ENCODE measurements at places on chromosomes 3 and 15.

DNA sequence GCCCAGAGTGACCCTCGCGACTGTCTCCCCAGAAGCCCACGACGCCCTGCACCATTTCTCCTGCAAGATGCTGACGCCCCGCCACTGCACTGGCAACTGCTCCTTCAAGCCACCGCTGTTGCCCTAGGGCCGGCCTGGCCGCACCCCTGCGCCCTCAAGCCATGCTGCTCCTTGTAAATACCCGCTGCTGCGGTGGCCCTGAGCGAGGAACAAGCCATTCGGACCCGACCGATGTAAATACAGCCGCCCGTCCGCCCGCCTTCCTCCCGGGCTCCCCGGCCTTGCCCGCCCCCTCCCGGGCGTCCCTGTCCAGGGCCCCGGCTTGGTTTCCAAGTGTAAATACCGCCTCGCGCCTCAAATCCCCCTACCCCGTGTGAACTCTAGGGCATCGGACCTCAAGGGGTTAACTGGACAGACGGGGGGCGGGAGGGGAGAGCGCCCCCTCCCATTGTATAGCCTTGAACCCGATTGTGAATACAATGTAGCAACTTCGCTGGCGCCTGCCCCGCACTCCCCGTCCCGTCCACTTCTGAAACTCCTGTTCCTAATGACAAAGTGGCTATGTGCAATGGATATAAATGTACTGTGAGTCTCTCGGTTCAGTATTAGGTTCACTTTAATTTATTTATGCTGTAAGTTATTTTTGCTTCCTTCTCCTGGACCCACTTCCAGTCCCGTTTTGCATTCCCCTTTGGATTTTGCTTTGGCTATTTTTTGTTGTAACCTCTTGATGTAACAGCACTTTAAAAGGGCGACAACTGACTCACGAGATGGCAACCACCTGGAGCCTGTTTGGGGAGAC is 5.9 kb downstream of the RNU6-1 start:
- DNase-seq: peak; percentile 71

GRCh38 chr15:88776646-88777045 is 26.6 kb upstream of the ACAN start:
- DNase-seq: no peak

DNA sequence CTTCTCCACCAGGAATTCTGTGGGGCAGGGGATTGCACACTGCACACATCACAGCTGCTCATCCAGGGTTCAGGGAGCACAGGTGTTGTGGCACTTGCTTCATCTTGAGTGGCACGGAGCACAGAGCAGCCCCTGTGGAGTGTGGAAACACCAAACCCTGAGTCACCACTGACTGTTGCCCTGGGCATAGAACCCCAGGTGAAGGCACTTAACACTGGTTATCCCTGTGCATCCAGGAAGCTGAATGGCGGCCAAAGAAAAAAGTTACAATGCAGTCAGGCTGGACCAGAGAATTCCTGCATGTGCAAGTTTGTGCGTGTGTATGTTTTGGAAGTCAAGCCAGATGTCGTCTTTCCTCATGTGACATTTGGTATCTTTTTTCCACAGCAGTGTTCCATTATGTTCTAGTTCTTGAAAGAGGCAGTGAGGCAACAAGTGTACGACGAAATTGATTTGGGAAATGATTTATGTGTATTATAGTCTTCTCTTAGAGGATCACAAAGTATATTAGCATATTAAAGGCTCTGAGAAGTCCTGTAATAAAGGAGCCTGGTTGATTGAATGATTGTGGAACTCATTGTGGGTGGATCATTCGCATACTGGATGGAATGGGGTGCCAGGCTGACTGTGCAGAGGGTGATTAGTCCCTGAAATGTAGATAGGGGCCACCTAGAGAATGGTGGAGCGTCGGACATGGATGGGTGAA is 292.3 kb downstream of the TLE3 start:
- no peak for DNase-seq

DNA sequence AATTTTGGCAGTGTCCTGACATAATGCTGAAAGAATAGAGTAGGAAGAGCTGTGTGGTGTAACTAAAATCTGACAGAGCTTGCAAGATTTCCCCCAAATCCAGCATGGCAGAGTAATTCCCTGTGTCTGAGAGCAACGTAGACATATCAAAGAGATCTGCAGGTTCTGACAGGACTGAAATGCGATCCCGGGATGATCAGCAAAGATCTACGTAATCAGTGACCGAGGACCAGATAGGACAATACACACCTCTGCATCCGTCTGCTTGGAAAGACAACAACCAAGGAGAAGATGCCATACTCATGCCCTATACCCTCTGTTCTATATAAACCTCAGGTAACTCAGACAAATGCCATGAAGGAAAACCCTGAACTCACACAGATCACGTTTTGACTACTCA is 26.6 kb upstream of the SYNPR start:
- DNase-seq: no peak

- DNase-seq: no peak
These were observed 66.1 kb upstream of the LIMD1 start for GRCh38 chr3:45528429-45528828.

- no peak for DNase-seq
These were observed 243.9 kb downstream of the ZBTB20 start for GRCh38 chr3:114903213-114903612.

DNA sequence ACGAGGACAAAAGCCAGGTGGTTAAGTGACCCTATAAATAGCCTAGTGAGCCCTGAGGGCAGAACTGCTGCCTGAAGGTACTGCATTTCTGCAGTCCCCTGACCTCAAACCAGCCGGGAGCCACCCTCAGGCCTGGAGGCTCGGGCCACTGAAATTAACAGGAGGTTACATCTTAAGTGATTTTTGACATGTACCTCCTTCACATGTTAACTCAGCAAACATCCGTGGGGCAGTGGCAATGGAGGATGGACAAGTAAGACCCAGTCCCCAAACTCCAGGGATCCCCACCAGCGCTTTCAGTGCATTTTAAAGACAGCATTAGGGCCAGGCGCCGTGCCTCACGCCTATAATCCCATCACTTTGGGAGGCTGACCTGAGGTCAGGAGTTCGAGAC is 26.2 kb downstream of the PSTPIP1 start:
- DNase-seq: no peak

GRCh38 chr3:182651461-182651860 is 141.8 kb upstream of the ATP11B start:
- no peak for DNase-seq

- DNase-seq: no peak
These were observed 36.7 kb downstream of the SLC28A1 start for GRCh38 chr15:84921121-84921520.

DNA sequence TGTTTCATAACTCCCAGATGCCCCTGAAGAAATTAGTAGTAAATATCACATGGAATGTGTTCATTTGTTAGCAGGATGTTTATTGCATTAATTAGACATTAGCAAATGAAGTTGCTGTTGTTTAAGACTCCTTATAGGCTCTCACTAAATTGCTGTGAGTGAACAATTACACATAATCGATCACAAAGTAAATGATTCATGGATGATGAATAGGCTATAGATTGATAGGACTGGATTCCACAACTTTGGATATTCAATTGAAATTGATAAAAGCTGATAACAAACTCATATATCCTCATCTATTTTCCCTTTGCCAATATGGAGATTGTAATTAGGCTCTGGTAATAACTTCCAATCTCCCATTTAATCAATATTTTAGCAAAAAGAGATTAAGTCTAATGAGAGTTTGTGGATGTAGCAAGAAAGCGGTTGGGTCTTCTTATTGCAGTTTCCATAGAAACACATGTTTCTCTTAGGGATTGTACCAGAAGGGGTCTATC is 555.5 kb downstream of the ROBO2 start:
- no peak for DNase-seq

DNA sequence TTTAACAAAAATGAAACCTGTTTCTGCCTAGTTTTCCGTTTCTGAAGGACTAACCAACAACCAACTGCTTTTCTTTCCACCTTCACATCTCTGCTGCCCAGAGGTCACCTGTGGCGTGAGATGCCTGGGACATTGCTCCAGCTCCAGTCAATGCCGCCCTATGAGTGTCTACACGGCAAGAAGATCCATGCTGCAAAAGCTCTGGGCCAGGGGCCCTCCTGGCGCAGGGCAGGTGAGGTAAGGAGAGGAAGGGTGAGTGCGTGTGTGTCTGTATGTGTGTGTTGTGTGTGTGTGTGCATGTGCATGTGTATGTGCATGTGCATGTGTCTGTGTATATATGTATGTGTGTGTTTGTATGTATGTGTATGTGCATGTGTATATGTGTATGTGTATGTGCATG is 131.4 kb downstream of the NSMCE3 start:
- no peak for DNase-seq

GRCh38 chr3:30085486-30085885 is 520.9 kb upstream of the TGFBR2 start:
- DNase-seq: no peak

- no peak for DNase-seq
These were observed 95.0 kb downstream of the FNDC3B start for GRCh38 chr3:172134352-172134751.

GRCh38 chr3:19103510-19103909 is 44.8 kb upstream of the KCNH8 start:
- DNase-seq: no peak

DNA sequence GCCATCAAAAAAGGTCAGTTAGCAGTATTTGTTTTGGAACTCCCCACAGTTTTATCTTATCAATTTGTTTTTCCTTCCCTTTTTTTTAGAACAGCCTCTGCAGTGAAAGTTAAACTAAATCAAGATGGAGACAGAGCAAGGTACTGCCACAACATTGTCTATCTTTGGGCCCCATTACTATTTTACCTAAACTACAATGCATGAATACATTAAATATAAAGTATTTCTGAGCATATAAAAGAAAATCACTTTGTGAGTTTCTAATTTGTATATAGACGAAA is 139.5 kb downstream of the MEIS2 start:
- no peak for DNase-seq

DNA sequence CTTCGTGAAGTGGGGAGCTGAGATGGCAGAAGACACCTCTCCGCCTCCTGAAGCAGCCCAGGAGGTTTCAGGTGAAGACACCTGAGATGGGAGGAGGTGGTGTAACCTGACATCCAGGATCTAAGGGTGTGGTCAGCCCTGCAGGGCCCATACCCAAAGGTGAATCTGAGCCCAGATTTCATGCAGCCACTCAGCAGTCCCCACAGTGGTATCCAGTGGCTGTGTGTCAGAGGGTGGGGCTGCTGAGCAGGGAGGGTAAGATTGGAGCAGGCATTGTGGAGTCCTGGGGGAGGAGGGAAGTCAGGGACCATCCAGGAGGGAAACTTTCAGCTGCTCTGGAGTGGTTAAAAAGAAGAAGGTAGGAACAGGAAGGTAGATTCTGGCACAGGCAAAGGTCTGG is 46.0 kb upstream of the SMAD6 start:
- DNase-seq: no peak

GRCh38 chr15:85826756-85827515 is 32.2 kb upstream of the KLHL25 start:
- DNase-seq: no peak

GRCh38 chr3:12591456-12591855 is 34.6 kb downstream of the MKRN2 start:
- DNase-seq: no peak

- DNase-seq: peak; percentile 15
These were observed 21.0 kb downstream of the C2CD4A start for GRCh38 chr15:62087671-62088352.

DNA sequence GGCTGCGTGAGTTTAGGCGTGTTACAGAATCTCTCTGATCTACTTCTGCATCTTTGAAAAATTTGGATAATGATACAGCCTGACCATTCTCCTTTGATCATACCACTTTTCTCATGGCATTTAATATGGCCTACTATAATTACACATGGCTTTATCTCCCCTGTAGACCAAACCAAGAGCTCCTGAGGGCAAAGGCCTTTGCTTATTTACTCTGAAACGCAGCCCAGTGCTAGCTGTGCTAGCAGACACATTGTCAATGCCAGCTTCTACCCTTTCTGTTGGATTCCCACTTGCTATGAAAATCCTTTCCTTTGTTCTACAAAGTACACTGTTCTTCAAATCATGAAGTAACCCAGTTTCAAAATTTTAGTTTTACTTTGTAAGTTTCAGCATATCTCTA is 16.5 kb upstream of the VGLL4 start:
- DNase-seq: no peak

DNA sequence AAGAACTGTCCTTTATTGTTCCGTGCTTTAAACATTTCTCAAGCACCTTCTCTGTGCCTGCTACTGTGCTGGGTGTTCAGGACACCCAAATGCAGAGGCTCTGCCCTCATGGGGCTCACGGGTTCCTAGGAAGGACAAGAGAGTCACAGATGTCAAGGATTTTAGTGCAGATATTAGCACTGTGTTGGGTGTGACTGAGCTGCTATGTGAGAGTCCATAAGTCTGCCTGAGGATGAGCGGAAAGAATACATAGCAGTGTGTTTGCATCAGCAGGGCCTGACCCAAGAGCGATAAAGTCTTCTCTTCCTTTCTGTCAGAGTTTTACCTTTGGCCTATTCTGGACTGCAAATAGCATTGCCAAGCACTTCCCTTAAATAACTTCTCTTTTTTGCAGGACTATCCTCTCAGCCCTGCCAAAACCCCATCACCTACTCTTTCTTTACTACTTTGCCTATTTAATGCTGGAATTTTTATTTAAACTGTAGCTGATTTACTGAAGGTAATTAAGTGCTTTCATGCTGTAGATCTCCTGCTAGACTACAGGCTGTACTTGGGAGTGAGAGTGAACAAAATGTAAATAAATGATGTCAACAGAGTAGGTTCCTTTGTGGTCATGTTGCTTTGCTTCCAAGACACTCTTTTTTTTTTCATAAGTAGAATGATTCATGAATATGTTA is 459.4 kb upstream of the TPRG1 start:
- no peak for DNase-seq

- DNase-seq: no peak
These were observed 1.3 kb downstream of the FAIM start for GRCh38 chr3:138609898-138610266.

GRCh38 chr15:99958426-99959097 is 225.3 kb upstream of the LYSMD4 start:
- no peak for DNase-seq

- no peak for DNase-seq
These were observed 470.2 kb upstream of the RASGRP1 start for GRCh38 chr15:39034816-39035215.

GRCh38 chr15:58467121-58467721 is 35.4 kb downstream of the LIPC start:
- DNase-seq: peak; percentile 51

DNA sequence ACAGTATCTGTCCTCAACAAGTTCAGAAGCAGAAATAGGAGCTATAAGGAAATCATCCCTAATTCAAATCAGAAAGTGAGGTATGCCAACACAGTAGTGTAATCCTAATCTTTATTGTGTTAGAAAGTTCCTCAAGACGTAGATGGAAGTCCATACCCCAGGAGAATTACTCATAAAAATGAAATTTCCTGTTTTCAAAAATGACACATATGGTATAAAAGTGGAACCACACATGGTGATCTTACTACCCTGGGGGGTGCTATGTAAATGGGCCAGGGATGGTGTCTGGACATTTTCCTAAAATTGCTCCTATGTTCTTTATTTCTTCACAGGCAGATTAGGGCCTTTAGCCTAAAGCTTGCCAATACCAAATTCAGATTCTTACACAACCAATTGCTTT is 204.1 kb downstream of the ARRDC4 start:
- no peak for DNase-seq
